ENCODE measurements at places on chromosomes 12 and 14. TPM values are rescaled to one million over a fixed set of nuclear protein-coding genes. Genes with fewer than 3 reads are reported as not detected.

The RAD9B gene
- 0.07 TPM for total RNA-seq

The ADAM21 gene
- 0.07 TPM for total RNA-seq

The LYZ gene
- total RNA-seq = not detected

The GPR65 gene
- under 0.01 TPM for total RNA-seq

The ETFBKMT gene
- total RNA-seq = 1.9 TPM

The LRRC10 gene
- total RNA-seq = not detected

The MYH7 gene
- not detected for total RNA-seq

The AKAP6 gene
- 0.10 TPM for total RNA-seq

The COX8C gene
- total RNA-seq = not detected

The RAD51AP1 gene
- total RNA-seq = 28.1 TPM

The OTUB2 gene
- 2.6 TPM for total RNA-seq

The EAPP gene
- 18.4 TPM for total RNA-seq

The CRIP1 gene
- 9.3 TPM for total RNA-seq

The FICD gene
- 4.7 TPM for total RNA-seq

The SETD1B gene
- total RNA-seq = 3.3 TPM

The CPNE6 gene
- total RNA-seq = not detected

The DAO gene
- total RNA-seq = not detected

The HSPB8 gene
- total RNA-seq = 19.1 TPM

The KIF21A gene
- 3.8 TPM for total RNA-seq

The STAB2 gene
- total RNA-seq = not detected

The PIK3C2G gene
- total RNA-seq = 0.25 TPM

The PPP2R5C gene
- 60.0 TPM for total RNA-seq

The TEAD4 gene
- 78.2 TPM for total RNA-seq

The TOMM20L gene
- not detected for total RNA-seq
